ENCODE measurements at places on chromosomes 11 and 22.

DNA sequence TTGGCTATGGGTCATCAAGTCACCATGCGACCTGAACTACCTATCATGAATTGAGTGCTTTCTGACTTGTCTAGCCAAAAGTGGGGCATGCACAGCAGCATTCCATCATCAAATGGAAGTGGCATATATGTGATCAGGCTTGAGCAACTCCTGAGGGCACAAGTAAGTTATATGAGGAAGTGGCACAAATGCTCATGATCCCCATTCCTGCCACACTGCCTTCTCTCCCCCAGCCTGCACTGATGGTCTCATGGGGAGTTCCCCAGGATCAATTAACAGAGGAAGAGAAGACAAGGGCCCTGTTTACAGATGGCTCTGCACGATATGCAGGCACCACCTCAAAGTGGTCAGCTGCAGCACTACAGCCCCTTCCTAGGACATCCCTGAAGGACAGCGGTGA lies 21.8 kb downstream of the MS4A4E start:
- no peak for DNase-seq

DNA sequence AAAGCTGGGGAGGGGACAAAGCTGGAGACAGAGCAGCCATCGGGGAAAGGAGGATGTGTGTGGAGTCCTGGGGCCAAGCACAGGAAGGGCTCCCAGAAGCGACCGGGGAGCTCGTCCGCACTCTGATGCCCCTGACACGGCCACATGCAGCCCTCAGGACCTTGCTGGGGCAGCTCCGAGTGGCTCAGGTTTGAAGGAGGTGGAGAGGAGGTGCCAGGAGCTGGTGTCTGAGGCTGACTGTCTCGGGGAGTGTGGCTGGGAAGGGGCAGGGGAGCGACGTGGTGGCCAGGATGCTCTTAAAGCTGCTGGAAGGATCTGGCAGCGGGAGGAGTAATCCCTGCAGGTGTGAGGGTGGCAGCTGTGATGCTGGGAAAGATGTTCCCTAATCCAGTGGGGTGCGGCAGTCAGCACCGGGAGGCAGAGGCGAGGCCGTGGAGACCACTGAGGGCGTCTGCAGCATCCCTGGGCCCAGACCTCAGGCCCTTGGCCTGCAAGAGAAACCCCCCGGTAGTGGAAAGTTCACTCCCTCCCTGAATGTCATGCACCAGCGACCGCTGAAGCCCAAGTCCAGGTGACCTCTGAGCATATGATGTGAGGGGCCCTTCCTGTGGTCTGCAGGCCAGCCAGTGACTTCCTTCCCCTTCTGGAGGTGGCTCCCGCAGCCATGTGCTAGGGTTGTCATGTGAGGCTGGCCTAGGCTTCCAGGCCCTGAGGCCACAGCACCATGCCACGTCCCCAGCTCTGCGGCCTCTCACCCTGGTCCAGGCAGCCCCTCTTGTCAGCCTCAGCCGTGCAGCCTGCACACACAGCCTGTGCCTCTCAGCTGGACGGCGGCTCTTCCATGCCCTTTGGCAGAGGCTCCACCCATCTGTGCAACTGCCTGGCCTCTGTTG lies 17.2 kb upstream of the CTSD start:
- DNase-seq, result no peak

DNA sequence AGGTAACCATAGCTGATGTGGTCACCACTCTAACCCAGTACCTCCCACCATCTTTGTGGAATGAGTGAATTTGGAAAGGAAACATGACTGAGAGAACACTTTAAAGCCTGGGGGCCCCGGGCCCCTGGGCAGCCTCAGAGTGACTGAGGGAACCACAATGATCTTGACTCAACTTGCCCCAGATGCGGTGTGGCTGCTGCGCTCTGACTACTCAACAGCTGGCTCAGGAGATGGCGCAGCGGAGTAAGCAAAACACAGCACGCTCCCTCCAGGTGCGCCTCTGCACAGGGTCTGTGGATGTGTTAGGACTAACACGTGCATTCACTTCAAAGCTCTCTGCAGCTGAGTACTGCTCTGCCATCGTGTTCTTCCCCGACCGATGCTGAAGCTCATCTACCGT lies 5.9 kb downstream of the RNF215 start:
- DNase-seq, result no peak

GRCh38 chr11:29027436-29027835 lies 919.2 kb downstream of the METTL15 start:
- no peak for DNase-seq

DNA sequence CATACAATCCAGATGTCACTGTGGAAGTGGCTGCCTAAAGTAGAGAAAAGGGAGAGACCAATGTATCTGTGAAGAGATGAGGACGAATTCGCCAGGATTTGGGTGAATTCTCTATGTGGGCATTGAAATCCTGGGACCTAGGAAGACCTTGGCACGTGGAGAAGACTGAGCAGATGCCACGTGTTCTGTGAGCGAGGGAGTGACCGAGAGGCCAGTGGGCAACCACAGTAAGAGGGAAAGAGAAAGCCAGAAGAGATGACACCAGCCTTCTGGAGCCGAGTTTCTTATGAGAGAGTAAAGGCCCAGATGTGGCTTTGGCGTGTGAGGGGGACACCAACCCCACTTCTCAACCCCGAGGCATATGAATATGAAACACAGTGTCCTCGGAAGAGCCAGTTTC lies 228.1 kb downstream of the BUD13 start:
- DNase-seq, result no peak

DNA sequence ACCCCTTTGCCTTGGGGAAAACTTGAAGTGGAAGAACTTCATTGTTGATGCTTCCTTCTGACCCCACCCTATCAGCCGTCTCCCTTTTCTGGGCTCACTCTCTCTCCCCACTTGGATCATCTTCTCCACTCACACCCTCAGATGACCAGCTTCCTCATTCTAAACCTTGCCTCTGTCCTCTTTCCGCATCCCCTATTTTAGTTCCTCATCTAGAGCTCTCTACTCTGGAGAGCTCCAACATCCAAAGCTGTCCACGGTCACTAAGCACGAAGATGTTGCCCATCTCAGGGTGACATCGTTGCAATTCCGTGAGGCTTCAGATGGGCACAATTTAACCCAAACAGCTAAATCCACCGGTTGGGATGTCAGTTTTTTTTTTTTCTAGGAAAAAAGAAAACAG lies 31.6 kb upstream of the ME3 start:
- no peak for DNase-seq

- DNase-seq, result no peak
Observed at GRCh38 chr22:31604137-31604705, 57.8 kb downstream of the PISD start.

GRCh38 chr11:72468289-72468688 lies 34.0 kb upstream of the CLPB start:
- DNase-seq, result no peak

GRCh38 chr11:57493507-57494503 lies 21.7 kb downstream of the SLC43A1 start:
- peak; percentile 80 for DNase-seq

GRCh38 chr11:9605742-9606141 lies 32.3 kb downstream of the WEE1 start:
- DNase-seq, result no peak

GRCh38 chr11:109026891-109027489 lies 362.1 kb downstream of the DDX10 start:
- no peak for DNase-seq

GRCh38 chr11:84522331-84522730 lies 1104.8 kb downstream of the DLG2 start:
- DNase-seq, result no peak

DNA sequence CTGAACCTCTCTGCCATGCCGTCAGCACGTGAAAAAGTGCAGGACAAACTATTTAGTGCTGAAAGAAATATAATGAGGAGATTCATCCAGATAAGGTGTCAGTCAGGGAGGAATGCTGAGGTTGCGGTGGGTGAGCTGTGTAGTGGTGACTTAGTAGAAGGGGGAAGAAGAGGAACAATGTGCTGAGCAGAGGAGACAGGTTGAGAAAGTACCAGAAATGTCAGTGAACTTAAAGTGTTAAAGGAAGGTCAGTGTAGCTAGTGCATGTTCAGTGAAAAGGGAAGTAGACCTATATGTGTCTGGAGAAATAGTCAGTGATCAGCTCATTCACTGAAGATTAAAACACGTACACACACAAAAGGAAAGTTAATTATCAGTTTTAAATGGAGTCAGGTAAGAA lies 237.6 kb upstream of the CCDC179 start:
- no peak for DNase-seq

DNA sequence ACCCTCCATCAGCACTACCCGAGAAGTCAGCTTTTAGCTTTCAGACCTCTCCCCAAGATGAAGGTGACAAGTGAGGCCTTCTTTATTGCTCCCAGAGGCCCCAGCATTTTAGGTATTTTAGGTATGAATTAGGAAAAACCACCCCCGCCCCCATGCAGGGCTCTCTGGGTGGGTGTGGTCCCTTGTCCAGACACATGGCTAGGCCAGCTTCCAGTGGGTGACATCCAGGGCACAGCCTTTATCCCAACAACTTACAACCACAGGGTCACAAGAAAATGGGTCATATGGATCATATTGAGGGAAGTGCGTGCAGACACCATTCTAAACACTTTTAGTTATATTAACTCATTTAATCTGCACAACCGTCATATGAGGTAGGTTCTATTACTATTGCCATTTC lies 42.1 kb downstream of the RIBC2 start:
- no peak for DNase-seq

DNA sequence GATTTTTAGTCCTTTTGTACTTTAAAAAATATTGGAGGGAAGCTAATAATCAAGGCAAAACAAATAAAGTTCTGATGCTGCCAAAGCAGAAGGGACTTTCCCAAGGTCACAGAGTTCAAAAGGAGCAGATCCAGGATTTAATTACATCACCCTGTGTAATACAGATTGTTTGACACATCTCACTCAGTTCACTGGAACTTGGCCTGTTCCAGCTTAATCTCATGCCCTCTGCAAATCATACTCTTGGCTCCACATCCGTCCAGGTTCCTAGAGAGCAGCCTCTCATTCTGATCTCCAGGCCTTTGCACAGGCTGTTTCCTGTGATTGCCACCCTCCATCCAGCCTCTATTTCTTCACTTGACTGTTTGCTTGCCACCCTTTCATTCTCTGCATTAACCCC lies 151.7 kb downstream of the SPON1 start:
- no peak for DNase-seq

DNA sequence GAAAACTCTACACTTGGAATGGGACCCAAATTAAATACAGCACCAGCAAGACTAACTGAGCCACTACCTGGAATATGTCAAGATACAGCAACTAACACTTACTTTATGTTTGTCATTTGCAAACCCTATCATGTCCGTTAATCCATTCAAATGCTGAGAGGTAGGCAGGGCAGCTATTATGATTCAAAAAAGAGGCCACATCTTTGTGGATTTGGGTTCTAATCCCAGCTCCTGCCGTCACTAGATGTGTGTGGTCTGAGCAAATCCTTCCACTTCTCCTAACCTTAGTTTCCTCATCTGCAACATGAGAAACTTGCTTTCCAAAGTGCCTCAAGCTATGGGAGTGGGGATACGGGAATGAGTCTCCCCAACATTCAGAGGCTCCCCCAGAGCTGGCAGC lies 24.2 kb downstream of the FLI1 start:
- no peak for DNase-seq

DNA sequence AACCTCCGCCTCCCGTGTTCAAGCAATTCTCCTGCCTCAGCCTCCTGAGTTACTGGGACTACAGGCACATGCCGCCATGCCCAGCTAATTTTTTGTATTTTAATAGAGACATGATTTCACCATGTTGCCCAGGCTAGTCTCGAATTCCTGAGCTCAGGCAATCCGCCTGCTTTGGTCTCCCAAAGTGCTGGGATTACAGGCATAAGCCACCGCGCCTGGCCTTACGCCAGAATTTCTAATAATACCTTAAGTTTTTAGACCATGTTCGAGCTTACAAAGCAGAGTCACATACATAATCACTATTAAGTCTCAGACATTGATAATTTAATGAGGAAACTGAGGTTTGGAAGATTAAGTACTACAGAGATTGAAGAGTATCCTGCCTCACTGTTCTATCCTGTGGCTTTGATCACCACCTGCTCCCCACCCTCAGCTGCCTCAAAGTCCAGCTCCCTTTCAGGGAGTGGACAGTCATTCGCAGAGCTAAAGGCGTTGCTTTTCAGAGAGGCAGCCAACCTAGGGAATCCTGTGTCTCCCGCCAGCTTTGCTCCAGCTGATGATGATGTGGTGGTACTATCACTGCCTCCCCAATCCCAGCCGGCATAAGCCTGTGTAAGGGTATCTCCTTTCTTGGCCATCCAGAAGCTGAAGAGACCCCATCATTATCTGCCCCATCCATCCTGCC lies 7.7 kb downstream of the UBASH3B start:
- DNase-seq, result no peak

- no peak for DNase-seq
Observed at GRCh38 chr11:14813516-14813915, 78.5 kb downstream of the CYP2R1 start.

DNA sequence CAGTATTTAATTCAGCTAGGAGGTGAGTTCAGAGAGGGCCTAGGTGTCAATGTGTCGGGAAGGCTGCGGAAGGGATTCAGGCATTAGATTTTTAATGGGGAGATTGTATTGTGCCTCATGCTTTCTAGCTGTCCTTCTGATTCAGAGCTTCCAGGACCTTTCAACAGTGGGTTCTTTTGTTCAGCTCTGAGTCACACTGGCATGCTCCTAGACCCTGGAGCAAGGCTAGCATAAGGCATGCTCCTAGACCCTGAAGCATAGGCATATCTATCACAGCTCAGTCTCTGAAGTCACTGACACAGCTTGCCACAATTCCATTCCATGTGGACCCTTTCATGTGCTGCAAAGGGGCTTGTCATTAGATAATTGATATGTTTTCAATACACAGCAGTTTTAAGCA lies 396.9 kb downstream of the RAB38 start:
- no peak for DNase-seq

DNA sequence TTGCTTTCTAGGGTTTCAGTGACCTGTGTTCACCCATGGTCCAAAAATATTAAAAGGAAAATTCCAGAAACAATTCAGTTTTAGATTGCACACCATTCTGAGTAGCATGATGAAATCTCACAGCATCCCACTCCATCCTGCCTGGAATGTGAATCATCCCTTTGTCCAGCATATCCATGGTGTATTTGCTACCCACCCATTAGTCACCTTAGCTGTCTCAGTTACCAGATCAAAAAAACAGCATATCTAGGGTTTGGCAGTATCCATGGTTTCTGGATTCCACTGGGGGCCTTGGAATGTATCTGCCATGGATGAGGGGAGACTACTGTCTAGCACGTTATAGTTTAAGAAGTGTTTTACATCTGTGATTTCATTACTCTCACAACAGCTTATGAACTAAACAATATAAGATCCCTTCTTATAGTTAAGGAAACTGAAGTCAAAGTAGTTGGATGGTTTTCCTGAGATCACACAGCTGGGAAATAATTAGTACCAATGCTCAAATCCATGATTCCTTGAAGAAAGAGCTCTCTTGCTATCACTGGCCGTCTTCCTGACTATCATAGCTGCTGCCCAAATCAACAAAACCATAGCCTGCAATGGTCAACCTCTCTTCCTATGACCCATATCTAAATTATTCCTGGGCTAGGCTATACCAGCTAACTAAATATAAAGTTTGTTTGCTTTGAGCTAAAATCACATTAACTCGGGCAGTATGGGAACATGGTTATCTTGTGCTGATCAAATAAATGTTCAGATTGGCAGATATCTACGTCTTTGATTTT lies 122.6 kb downstream of the MICAL2 start:
- DNase-seq, result no peak

- DNase-seq, result no peak
Observed at GRCh38 chr11:104148706-104149105, 15.2 kb downstream of the PDGFD start.

GRCh38 chr22:26952004-26952403 lies 294.6 kb downstream of the MIAT start:
- no peak for DNase-seq

GRCh38 chr11:28976012-28976800 lies 868.0 kb downstream of the METTL15 start:
- no peak for DNase-seq
